ENCODE measurements at places on chromosomes 12 and 14. TPM values are rescaled to one million over a fixed set of nuclear protein-coding genes. Genes with fewer than 3 reads are reported as not detected.

The MYH6 gene
- total RNA-seq = not detected

The OASL gene
- 3.0 TPM for total RNA-seq

The RILPL1 gene
- total RNA-seq = 3.7 TPM

The STRAP gene
- 185 TPM for total RNA-seq

The KCNH3 gene
- 5.8 TPM for total RNA-seq

The AMDHD1 gene
- 2.6 TPM for total RNA-seq

The ACVRL1 gene
- not detected for total RNA-seq

The TMPRSS12 gene
- total RNA-seq = not detected

The TSHR gene
- total RNA-seq = not detected

The SLCO1C1 gene
- not detected for total RNA-seq

The RTN1 gene
- not detected for total RNA-seq

The C12orf54 gene
- not detected for total RNA-seq

The DHRS1 gene
- 7.8 TPM for total RNA-seq

The CFAP54 gene
- total RNA-seq = 0.10 TPM

The HOXC11 gene
- total RNA-seq = not detected

The SLCO1B3 gene
- total RNA-seq = not detected

The MYF6 gene
- not detected for total RNA-seq

The RGS6 gene
- 0.38 TPM for total RNA-seq

The TRAFD1 gene
- 28.3 TPM for total RNA-seq

The PMEL gene
- 0.46 TPM for total RNA-seq

The KRT1 gene
- total RNA-seq = not detected

The TAS2R46 gene
- 0.34 TPM for total RNA-seq

The TBC1D30 gene
- 2.8 TPM for total RNA-seq

The ZNF385A gene
- total RNA-seq = 0.63 TPM

The AJUBA gene
- total RNA-seq = 1.2 TPM

The RNU4-1 gene
- 620 TPM for total RNA-seq

The SYNE2 gene
- total RNA-seq = 26.5 TPM

The AKAP5 gene
- total RNA-seq = 4.5 TPM

The AQP2 gene
- not detected for total RNA-seq

The ZC3H14 gene
- total RNA-seq = 52.5 TPM

The OR6C2 gene
- not detected for total RNA-seq

The A2ML1 gene
- total RNA-seq = not detected

The MMP17 gene
- total RNA-seq = 0.51 TPM

The SRSF9 gene
- total RNA-seq = 281 TPM

The GSG1 gene
- total RNA-seq = not detected

The GUCY2C gene
- not detected for total RNA-seq

The KLRG1 gene
- total RNA-seq = 8.7 TPM

The FAM186B gene
- 0.17 TPM for total RNA-seq

The OLR1 gene
- not detected for total RNA-seq

The CLEC4C gene
- total RNA-seq = not detected

The ESPL1 gene
- total RNA-seq = 60.9 TPM

The PLCZ1 gene
- not detected for total RNA-seq

The GPR132 gene
- 41.4 TPM for total RNA-seq

The DDN gene
- total RNA-seq = 1.2 TPM
